ENCODE measurements at places on chromosomes 12 and 14.

DNA sequence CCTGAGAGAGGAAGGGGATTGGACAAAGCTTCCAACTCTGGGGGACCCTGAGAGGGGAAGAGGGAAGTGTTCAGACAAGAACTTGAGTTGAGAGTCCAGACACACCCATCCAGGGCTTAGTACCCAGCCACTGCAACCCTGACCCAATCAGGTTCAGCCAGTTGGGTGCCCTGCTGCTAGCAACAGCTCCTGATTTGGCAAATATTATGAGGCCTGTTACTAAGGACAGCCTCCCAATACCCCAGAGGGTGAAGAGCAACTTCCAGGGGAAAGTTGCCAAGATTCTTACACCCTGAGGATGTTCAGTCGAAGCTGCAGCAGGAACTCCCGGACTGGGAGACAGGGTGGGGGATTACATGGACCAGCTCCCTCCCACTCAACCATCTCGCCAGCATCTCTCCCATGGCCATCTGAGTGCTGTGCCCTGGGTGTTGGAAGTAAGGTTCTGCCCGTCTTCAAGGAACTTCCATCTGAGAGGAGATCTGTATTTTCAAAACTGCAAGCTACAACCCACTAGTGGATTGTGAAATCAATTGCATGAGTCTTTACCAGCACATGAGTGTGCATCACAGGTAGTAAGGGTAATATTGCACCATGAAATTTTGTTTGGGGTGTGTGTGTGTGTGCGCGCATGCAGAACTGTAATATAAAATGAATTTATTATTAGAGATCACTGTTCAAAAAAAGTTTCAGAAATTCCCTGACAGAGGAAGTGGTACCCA lies 11.5 kb upstream of the KRT78 start:
- DNase-seq, result no peak

- no peak for DNase-seq
Measured at GRCh38 chr12:121227294-121227693, 17.4 kb downstream of the P2RX4 start.

- no peak for DNase-seq
Measured at GRCh38 chr14:67186789-67187584, 2.3 kb upstream of the GARIN2 start.

GRCh38 chr14:22227084-22227483 lies 361.9 kb downstream of the DAD1 start:
- DNase-seq, result no peak

DNA sequence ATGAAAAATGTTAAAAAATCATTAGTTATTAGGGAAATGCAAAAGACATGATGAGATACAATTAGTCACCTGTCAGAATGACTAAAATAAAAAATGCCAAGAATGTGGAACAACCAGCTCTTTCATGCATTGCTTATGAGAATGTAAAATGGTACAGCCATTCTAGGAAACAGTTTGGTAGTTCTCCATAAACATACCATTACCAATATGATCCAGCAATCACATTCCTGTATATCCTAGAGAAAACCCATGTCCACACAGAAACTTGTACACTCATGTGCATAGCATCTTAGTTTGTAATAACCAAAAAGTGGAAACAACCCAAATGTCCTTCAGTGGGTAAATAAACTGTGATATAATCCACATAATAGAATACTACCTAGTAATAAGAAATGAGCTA lies 245.7 kb downstream of the FUT8 start:
- DNase-seq, result no peak

DNA sequence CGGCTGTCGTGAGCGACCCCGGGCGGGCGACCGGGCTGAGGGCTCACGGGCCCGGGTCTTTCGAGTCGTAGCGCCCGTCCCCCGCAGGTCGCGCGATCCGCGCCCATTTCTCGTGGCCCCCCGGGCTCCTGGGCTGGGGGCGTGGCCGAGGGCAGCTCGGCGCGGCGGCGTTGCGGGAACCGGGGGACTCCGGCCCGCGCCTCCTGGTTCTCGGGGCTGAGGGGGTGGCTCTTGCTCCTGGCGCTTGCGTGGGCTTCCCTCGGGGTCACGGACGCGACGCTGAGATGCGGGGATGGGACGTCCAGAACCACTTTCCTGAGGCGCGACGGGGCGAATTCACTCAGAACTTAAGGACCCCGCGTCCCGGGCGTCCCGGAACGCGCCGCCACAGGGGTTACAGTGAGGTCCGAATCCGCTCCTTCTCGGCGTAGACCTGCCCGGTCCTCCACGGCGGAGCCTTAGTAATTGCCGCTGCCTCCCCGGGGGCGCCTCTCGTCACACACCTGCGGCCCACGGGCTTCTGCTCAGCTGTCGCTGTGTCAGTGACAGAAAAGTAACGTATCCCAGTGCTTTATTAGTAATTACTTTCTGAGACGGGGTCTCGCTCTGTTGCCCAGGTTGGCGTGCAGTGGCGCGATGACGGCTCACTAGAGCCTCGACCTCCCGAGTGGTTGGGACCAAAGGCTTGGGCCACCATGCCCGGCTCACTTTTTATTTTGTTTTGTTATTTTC lies 606 bp downstream of the EP400 start:
- peak; percentile 63 for DNase-seq

DNA sequence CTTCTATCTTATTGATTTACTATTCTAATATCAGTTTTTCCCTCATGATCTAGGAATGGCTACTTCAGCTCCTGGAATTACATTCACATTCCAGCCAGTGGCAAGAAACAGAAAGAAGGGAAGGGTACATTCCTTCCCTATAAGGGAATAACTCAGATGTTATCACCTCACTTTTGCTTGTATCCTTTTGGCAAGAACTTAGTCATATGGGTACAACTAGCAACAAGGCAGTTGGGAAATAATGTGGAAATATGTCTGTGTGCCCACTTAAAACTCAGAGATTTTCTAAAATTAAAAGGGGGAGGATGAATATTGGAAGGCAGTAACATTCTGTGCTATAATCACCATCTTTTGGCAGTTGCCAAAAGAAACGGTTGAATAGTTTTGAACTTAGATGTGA lies 85.6 kb downstream of the MSRB3 start:
- DNase-seq, result no peak

GRCh38 chr12:79452906-79453305 lies 237.9 kb downstream of the PAWR start:
- no peak for DNase-seq

- DNase-seq, result no peak
Measured at GRCh38 chr14:99892406-99892805, 99.2 kb downstream of the EML1 start.

DNA sequence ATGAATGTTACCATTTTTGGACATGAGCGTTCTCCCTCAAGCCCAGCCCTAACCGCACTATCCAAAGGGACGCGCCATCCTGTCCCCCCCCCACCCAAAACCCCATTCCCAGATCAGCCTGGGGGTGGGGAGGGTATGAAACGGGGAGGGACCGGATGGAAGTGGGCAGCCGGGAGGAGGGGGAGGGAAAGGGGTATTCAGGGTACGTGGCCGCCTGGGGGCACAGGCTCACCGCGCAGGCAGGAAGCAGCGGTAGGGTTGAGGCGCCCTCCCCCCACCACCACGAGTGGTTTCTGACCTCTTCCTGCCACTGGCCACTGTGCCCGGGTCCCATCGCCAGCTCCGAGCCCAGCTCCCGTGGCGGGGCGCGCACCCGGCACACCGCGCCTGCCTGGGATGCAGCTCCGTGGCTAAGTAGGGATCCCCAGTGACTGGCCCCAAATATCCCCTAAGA lies 1.4 kb downstream of the ACTN1 start:
- DNase-seq, result peak; percentile 82

DNA sequence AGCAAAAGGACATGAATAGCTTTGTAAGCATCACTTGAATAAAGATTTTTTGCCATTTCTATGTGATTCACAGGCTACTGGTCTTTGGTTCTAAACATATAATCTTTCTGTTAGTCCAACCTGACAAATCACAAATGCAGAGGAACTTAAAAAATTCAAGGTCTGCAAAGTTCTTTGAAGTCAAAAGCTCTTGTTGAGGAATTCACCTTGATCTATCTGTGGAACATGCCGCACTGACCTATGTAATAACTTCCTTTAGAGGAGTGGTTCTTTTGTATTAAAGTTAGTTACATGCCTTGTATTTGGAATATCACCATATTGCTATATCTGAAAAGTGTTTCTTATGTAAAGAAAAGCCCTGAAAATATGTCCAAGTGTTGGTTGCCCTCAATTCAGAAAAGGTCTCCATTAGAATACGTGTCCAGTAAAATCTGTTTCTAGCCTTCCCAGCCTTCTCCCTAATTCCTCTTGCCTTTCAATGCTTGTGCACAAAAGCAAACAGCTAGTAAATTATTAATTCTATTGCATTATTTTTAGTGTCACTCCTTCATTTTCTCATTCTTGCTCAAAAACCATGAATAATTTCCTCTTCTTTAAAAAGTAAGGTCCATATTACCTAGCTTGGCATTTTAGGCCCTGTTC lies 1192.8 kb downstream of the FLRT2 start:
- DNase-seq, result no peak
